Jurkat, Clone E6-1 (cell line): ENCODE measurements at places on chromosomes 12 and 14.

DNA sequence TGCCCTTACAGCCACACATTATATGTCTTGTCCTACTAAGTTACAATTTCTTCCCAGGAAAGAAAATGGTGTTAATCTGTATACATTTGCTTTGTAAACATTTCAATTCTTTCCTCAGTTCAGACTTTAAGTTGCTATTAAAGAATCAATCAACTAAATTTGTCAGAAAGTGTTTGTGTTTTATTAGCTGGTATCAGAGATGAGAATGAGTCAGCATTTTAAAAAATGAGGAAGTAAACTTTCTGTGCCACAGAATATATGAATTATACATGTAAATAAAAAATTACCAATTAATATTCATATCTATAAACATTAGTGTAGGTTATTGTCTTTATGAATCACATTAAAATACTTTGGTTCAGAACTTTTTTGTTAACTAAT, 82.0 kb downstream of the LMO3 start:
- no peak for DNase-seq

- no peak for DNase-seq
These were observed 54.0 kb upstream of the PDE3A start for GRCh38 chr12:20314328-20314727.

GRCh38 chr12:24078318-24078765, 128.9 kb upstream of the SOX5 start:
- DNase-seq: no peak

DNA sequence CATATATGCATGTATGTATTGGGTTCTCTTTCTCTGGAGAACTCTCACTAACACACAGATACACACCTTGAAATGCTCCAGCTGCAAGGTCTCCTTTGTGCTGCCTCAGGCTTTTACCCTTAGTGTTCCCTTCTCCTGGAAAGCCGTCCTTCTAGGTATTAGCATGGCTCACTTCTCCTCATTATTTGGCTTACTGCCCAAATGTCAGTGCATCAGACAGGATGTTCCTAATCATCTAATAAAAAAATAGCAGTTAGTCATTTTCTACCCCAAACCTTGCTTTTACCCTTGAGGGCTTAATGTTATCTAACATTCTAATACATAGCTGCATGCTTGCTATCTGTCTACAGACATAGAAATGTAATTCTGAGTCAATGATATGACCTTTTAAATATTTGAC, 109.0 kb upstream of the SLC16A7 start:
- DNase-seq: no peak

DNA sequence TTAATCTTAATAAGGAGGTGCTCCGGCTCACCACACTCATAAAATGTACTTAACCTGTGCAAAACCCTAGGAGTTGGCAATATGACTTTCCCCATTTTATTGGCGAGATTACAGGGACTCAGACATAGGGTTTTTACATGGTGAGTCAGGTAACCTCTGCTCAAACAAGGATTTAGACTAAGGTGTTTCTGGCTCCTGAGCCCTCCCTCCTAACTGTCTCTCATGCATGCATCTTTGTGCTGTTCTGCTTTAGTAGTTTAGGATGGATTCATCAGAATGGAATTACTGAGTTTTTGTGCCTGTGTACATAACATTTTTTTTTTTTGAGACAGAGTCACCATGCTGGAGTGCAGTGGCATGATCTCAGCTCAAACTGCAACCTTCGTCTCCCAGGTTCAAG, 993.3 kb upstream of the TMEM132C start:
- no peak for DNase-seq

DNA sequence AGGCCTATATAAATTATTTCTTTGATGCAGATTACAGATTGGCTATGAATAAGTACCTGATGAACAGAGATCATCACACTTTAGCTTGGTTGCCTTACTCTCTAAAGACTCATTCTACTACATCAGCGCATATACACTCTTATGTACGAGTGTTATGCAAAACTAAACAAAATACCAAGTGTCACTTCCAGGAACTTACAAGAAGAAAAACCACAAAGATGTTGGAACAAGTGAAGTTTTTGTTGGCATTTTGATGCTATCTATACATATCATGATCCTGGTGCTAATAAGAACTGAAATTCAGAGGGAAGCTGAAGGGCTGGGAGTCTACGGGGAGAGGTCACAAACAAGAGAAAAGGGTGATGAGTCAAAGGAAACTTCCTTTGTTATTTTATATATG, 47.9 kb upstream of the CERS5 start:
- DNase-seq: no peak

DNA sequence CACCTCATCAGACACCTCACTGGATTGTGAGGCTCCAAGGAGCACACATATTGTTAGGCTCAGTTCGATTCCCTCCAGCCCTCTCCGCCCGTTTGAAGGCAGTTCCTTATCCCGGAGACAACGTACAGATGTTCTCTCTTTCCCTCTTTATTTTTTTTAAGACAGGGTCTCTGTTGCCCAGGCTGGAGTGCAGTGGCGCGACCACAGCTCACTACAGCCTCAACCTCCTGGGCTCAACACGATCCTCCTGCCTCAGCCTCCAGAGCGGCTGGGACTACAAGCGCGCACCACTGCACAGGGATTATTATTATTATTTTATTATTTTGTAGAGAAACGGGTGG, 718 bp upstream of the TROAP start:
- no peak for DNase-seq

DNA sequence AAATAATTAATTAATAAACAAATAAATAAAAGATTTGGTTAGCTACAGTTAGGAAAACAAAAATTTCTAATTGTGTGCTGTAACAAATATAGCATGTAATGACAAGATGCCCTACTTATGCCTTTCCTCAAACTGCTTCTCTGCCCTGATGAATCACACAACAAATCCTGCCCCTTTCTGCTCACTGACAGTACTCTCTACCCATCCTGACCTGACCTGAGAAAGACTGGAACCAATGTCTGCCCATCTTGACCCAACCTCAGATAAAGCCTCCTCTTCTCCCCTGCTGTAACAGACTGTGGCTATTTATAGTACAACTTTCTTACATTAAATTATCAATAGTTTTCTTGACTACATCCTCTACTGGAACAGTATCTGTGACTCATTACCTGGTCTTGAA, 43.7 kb downstream of the PPP1R13B start:
- DNase-seq: no peak
